ENCODE measurements at places on chromosomes 4 and X. TPM values are rescaled to one million over a fixed set of nuclear protein-coding genes. Genes with fewer than 3 reads are reported as not detected.

DNA sequence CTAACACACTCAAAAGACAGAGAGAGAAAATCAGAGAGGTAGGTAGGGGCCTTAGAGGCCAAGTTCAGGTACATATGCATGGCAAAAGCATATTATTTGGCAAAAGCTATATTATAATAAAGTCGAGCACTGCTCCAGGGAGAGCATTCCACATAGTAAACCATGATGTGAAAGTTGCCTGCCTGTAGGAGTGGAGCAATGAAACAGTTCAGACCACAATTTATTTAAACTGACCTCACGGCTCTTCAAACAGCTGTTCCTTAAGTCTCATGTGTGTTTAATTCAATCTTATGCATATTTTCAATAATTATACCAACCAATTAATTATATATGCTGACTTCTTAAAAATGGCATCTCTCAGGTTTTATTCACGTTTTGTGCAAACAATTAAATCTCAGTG is 3.3 kb downstream of the RFC1 start:
- no peak for DNase-seq

- DNase-seq = no peak
Measured at GRCh38 chrX:17768997-17769396, 31.7 kb downstream of the SCML1 start.

- no peak for DNase-seq
Measured at GRCh38 chrX:46185923-46186810, 359.1 kb downstream of the ZNF674 start.

DNA sequence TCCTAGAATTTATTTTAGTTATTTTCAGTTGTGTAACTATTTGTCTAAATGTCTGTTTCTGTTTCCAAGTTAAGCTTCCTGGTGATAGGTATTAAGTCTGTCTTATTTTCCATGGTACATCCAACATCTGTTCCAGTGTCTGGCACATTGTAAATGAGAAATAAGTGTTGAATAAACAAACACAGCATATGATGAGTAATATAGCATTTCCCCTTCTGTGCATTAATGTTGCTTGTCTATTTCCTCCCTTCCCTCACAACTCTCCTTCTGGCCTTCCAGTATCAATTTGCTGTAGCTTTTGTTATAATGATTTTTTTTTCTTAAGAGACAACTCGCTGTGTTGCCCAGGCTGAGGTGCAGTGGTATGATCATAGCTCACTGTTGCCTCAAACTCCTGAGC is 36.1 kb downstream of the COPS4 start:
- DNase-seq = no peak

CSAG1 gene
- total RNA-seq = 2.9 TPM

DNA sequence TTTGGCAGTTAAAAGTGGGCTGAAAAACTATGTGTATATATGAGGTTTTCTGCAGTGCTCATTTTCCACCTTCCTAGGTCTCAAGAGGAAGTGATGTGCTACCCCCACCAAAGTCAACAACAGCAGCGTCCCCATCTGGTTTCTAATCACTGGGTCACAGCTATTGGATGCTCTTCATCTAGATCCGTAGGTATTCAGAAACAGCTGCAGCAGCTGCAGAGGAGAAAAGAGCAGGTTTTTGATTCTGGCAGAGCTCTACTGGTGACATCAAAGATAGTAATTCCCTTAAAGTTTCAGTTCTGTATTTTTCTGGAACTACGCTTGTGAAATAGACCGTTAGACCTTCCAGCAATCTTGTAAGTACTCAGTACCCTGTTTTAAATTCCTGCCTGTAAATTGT is 5.8 kb upstream of the GUCY2F start:
- DNase-seq = no peak

IGSF1 gene
- 1.9 TPM for total RNA-seq
